NCI-H460 (cell line): ENCODE measurements at places on chromosomes 6 and 20.

DNA sequence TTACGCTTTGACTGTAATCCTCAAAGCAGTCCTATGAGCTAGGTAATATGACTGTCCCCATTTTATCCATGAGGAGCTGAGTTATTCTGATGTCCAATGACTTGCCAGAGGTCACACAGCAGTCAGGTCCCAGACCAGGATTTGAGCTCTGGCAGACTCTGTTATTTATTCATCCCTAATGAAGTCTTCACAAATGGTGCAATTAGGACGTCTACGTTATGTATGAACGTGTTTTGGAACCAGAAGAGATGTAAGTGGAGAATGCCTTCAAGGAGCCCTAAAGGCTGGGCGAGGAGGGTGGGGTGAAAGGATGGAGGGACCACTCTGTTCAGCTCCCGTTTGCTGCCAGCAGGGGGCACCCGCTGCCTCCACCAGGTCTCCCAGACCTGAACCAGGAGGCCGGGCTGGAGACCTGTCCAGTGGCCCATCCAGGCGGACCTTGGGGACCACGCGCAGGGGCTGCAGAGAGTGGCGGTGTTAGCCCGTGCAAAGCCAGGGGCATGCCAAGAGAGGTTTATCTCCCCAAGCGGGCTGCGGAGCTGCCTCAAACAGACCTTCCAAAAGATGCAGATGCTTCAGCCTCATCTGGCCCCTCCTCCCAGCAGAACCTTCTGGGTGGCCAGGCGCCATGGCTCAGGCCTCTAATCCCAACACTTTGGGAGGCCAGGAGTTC is 15.2 kb upstream of the ZNF335 start:
- DNase-seq, result peak; percentile 54

DNA sequence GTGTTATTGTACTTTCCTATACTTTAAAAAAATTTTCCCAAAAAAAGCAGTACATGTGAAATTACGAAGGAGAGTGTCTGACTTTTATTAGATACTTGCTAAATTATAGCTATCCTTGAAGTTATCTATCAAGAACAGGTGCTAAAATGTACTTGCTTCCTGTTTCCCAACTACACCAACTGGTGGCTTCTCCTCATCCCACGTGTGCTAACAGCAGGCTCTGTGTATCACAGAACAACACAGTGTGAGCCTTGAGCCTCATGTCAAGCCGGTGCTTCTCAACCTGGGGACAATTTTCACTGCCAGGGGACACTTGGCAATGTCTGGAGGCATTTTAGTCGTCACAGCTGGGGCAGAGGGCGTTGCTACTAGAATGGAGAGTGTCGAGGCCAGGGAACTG is 36.2 kb upstream of the CDYL start:
- DNase-seq, result no peak

GRCh38 chr20:50831622-50832021 is 36.8 kb downstream of the BCAS4 start:
- DNase-seq, result no peak

- no peak for DNase-seq
Measured at GRCh38 chr6:149236589-149236988, 80.9 kb upstream of the TAB2 start.

GRCh38 chr6:34556031-34556471 is at the start of gene SPDEF:
SPDEF (minus strand) TSS chr6:34556329; CDS start chr6:34544455, 11,874 bp downstream.
- DNase-seq, result no peak

GRCh38 chr6:114997813-114998292 is 655.0 kb upstream of the HS3ST5 start:
- no peak for DNase-seq

DNA sequence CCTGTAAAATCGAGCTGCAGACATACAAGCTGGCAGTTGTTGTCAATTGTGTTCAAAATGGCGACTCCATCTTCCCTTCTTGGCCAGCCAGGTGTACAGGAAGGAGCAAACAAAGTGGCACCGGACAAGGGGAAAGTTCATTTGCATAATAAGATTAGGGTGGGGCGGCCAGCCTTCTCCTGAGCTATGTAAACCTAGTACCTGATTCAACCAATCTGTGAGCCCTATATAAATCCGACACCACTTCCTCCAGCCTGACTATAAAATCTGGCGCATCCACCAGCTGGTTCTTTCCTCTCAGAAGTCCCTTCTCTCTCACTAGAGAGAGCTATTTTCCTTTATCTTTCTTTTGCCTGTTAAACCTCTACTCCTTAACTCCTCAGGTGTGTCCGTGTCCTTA is 8.1 kb upstream of the HBS1L start:
- DNase-seq, result no peak

- no peak for DNase-seq
Measured at GRCh38 chr6:11950109-11950508, 62.0 kb upstream of the HIVEP1 start.

DNA sequence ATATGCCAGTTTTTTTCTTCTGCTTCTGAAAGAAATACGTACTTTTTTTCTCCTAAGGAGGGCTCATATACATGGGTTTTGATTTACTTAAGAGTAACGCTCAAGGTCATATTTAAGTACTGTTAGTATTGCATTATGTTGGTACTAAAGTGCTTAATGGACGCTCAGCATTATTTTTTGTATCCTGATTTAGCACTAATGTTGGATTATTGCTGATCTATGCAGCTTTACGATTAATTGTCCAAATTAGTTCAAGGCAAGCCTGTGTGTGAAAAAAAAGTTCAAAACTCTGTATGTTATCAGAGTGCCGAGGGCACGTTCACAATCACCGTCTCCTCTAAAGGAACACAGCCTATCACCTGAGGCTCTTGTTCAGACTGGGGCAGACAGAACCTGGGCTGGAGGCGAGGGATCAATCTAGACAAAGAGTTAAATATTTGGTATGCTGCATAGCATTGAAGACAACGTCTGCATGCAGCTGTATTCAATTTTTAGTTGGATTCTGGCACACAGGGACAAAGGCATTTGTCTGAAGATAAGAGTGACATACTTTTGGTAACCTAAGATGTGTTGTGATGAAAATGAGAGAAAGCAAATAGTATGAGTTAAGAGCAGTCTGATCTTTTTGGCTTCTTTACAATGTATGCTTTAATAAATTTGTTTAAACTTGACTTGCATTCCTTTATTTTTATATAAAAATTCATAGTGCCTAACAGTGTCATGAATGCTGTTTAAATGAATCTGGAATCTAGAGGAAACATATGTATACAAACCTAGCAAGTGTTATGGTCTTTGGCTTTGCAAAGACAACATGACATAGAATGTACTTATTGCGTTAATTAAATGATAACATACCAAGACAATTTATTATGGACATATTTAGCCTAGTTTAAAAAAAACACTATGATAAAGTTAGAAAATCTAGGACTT is 341.2 kb downstream of the SAMD5 start:
- DNase-seq, result no peak

DNA sequence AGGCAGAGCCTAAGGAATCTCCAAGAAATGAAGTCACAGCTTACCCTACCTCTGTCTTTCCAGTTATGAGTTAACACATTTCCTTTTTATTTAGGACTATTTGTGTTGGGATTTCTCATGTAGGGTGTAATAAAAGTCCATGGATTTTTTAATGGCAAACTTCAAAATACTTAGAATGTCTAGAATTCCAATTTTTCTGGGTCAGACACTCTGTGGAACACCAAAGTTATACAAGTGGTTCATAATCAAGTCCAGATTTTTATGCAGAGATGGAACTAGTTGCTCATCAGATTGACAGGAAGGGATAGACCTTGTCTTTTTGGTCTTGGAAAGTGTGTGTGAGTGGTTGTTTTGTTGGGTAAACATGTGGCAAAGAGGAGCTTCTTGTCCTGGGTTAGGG is 303.5 kb upstream of the RNF24 start:
- no peak for DNase-seq

DNA sequence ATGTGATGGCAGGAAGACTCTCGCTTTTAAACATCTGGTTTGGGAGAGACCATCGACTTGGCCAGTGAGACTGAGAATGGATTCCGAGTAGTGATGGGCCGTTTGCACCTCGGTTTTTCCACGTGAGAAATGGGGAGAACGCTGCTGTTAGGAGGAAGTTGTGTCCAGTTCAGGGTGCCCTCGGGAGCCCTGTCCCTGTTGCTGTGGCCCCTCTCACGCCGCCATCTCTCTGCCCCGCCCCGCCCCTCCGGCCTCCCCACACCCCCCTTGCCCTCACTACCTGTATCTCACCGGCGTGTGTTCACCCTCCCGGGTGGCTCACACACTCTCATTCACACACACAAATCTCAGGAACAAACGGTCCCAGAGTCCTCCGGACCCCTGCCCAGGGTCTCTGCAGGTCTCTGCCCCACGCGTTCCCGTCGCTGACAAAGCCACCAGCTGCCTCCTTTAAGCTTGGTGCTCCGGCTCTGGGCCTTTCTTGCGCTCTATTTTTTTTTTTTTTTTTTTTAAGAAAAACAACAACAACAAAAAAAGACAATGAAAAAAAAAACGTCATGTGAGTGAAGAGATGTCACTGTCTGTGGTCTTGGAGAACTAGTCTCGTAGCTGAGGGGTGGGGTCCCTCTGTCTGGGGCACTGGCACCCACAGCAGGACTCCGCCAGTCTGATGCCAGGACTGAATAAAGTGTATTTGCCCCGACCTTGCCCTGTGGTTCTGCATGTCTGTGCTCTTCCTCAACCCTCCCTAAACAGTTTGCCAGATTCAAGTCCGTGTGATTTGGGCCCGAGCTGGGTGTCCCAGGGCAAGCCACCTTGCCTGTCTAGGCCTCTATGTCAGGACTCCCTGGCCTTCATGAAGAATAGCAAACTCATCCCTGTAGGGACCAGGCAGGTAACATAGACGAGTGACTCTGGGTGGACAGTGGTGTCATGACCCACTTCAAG is 2.9 kb downstream of the SOX12 start:
- no peak for DNase-seq

DNA sequence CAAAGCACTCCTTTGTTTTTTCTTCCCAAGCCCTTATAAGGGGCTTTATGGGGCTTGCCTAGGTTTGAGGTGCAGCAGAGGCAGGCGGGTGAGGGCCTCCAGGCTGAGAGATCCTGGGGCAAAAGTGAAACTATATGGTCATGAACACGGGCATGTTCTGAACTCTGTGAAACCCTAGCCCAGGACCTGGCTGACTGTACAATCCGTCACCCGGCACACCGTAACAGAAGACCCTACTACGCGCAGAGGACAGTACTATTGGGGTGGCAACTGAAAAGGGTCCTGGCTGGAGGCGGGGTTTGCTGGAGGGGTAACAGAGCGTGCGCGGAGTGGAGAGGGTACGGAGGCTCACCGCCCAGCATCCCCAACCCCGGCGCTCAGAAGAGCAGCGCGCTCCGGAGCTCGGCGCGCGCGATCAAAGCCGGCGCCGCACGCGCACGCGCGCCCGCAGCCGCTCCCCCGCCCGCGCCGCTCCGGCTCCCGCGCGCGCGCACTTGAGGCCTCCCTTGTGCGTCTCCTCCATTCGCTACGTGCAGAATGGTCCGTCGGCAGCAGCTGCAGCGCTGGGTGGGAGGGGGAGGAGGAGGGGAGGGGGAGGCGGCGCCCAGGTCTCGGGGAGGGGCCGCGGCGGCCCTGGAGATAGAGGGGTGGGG is 54.2 kb downstream of the MRPL14 start:
- DNase-seq, result peak; percentile 60

- no peak for DNase-seq
Measured at GRCh38 chr6:44788387-44788981, 401.0 kb downstream of the CDC5L start.

GRCh38 chr20:36768768-36769430 is 4.7 kb downstream of the DSN1 start:
- no peak for DNase-seq

- DNase-seq, result no peak
Measured at GRCh38 chr6:18842534-18842933, 455.4 kb downstream of the RNF144B start.

GRCh38 chr6:15893556-15894253 is 230.9 kb upstream of the DTNBP1 start:
- DNase-seq, result no peak

DNA sequence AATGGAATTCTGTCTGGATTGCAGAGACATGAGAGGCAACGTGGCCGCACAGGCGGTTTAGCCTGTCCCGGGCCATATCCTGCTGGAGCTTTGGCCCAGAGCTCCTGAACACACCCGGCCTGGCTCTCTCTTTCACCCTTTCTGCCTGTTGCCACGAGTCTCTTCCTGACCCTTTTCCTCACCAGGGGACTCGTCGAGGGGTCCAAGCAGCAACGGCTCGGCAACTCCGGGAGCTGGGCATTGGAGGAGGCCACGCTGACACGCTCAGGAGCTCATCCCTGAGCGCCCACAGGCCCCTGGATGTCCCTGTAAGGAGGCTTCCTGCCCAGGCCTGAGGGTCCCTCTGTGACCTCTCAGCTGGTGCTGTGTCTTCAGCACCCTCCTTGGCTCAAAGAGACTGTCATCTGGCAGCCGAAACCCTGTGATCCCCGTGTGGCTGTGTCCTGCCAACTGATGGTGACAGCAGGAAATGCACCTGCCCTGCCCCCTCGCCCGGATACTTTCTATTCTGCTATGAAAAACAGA is 103.8 kb downstream of the RNASET2 start:
- DNase-seq, result no peak

DNA sequence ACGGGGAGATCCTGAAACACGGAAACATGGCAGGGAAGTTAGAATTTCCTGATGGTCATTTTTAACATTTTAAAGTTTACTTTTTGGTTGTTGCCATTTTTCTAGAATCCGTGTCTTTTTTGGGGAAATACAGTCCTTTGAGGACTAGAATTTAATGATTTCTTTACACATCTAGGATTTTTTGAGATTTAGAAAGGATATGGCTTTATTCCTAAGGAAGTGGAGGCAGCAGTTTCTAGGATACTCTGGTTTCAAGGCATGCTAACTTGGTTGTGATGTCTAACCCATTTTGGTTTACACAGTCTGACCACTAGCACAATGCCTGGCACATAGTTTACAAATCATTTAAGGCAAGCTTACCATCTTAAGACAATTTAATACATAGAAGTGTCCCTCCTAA is 1.1 kb upstream of the ZBTB2 start:
- DNase-seq, result no peak

GRCh38 chr20:43781215-43781614 is 54.4 kb upstream of the GTSF1L start:
- DNase-seq, result no peak

DNA sequence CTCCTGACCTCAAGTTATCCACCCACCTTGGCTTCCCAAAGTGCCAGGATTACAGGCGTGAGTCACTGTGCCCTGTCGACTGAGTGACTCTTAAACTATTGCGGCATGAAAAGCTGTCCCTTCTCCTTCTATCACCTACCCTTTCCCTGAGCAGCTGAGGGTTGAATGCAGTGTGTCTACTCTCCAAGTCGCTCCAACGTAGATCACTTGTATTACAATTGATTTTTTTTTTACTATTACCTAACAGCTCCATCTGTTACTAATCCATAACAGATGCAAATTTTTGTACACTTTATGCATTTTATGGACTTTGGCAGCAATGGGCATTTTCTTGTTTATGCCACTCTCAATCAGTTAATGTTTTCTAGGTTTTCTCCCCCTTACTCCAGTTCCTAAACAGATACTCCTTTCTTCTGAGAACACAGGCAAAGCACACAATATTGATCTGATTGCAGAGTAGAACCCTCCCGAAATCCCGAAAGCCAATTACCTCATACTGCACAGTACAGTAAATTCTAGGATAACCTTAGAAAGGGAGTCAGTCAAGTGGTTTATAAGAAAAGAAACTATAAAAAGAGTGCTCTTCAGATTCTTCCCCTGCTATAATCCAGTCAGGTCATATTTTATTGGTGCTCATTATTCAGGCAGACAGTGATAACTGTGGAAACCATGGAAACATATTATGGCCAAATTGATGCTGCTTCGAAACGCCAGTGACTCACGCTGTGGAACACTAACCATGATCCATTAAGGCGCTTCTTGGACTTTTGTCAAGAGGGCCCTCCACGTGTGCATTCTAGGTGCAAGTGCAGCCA is 273.0 kb downstream of the ADGB start:
- no peak for DNase-seq

- no peak for DNase-seq
Measured at GRCh38 chr6:129346964-129347363, 363.0 kb downstream of the ARHGAP18 start.

GRCh38 chr20:63132715-63133471 is 83.0 kb downstream of the YTHDF1 start:
- no peak for DNase-seq
